ENCODE measurements at places on chromosomes 3 and 15.

DNA sequence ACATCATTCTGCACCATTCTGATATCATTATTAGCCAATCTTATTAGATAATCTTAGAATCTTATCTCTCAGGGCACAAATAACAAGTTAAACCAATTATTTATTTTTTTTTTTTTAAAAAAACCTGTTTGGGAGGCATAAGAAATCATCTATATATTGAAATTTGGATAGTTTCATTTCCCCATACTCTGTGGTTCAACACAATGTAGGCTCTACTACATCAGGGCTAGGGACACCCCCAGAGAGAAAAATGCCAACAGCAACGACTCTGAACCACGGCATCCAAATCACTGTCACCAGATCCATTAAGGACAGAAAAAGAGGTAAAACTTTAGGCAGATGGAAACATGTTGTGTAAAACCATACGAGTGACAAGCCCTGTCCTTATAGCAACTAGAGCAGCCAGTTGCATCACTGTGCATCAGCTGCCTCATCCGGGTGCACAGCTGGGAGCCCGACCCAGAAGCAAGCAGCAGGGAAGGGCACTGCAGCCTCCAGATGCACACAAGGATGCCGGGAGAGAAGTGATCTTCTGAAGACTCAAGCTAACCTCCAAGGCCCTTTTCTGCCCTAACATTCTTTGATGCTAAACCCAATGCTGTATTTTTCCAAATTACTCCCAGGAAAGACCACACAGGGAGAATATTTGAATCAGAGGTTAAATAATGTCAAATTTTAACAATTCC lies 381.1 kb downstream of the CTNNB1 start:
- DNase-seq: no peak

GRCh38 chr3:88142094-88142624 lies 7.6 kb upstream of the C3orf38 start:
- DNase-seq: no peak

GRCh38 chr15:78110916-78111475 lies 18.6 kb downstream of the SH2D7 start:
- no peak for DNase-seq

DNA sequence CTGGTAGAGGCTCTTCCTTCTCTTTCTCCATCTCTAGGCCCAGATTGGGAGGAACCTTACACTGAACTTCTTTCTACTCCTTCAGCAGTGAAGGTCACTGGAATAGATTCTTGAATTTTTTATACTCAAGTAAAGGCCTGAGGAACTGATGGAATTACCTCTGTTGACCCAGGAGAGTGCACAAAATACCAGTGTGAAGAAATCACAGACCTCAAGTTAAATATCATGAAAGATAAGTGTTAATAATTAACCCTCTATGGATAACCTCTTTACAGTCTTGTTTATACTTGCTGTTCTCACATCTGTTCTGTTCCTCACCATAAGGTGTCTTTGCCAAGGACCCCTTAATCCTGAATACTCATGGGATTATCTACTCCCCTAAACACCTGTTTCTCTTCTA lies 244.4 kb upstream of the STAC start:
- no peak for DNase-seq

GRCh38 chr15:63833021-63833696 lies 589 bp downstream of the HERC1 start:
- DNase-seq: no peak

Measured in A172 (cell line).